Chondrocyte (in vitro differentiated cells): ENCODE measurements at places on chromosomes 1 and 21. TPM values are rescaled to one million over a fixed set of nuclear protein-coding genes. Genes with fewer than 3 reads are reported as not detected.

DNA sequence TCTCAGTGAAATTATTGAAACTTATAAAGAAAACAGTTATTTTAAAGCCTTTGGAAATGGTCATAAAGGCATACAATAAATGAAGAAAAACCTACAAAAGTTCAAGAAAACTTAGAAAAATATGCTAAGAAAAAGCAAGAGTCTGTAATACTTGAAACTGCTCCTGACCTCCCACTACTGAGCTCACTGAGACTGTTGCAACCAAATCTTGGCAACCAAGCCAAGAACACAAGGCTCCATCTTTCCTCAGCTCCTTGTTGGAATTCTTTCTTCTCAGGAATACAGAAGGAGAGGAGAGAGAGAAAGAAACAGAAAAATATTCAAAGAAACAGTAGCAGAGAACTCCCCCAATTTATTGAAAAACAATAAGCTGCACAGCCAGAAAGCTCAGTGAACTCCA, 160.5 kb downstream of the RASAL2 start:
- DNase-seq: no peak

DNA sequence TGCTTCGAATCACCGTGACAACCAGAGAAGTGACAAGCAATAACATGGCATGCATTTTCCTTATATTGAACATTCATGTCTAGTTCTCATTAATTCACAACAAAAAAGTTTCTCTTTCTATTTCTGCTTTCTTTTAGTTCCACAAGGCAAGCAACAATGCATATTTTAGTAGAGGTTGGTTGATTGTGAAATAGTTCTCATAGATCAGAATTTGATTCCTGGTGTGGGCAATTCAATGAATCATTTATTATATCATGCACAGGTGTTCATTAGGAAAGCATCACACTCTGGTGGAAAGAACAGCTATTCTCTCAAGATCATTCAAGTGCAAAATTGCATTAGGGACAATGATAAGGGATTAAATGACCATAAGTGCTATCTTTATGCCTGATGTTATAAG, 980.9 kb downstream of the BRINP3 start:
- no peak for DNase-seq

DNA sequence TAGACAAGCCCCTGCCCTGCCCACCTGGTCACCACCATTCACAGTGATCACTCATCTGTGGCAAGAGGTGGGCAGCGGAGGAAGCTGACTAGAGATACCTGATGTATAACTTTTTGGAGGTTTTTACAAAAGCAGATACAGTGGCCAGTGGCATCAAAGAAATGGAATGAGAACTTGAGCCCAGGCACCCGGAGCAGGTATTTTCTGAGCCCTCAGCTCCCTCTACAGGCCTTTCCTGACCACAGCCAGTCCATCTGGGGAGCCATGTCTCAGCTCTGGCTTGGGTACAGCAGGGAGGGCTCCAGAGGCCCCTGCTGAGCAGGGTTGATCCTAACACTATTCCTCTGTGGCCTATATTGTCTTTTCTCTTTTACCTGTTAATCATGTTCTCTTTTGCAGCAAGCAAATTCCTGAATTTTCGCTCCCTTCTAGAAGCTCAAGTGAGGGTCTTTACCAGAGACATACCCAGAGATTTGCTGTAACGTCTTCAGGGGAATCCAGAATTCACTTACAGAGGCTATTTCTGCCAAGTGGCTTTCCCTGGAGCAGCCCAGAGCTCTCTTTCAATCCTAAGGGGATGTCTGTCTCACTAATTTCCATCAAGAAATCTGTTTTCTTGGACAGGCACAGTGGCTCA, 27.3 kb downstream of the GPR157 start:
- DNase-seq: no peak

GRCh38 chr1:20740781-20741180, 8.3 kb upstream of the SH2D5 start:
- no peak for DNase-seq

DNA sequence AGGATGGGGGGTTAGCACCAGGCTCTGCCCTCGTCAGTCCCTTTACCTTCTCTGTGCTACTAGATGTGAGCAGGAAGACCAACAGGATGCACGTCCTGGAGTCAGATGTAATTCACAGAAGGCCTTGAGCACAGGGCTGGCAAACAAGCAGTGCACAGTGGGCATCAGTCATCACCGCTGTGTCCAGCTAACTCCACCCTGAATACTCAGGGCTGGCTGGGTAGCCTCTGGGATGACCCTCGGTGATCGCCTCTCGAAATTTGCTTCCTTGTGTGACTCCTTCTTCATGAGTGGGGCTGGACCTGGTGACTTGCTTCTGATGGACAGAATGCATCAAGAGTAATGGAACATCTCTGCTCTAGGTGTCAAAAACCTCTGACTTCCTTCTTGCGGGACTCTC, 92.2 kb upstream of the TMPRSS2 start:
- no peak for DNase-seq

DNA sequence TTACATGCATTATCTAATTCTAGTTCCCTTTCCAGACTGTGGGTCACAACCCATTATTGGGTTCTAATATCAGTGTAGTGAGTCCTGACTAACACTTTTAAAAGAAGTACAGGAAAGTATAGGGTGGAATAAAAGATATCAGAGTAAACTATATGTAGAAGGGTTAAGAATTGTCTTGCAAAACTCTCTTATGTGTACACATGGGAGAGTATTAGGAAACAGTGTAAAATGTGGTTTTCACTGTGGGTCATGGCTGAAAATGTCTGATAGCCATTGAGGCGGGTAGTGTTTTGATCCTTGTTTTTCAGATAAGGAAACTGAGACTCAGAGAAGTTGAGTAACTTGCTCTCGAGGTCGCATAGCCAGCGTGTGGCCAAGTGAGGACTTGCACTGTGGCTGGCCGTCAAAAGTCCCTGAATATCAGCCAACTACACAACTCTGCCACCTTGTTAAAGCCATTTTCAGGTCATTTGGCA, 18.5 kb upstream of the MTARC1 start:
- no peak for DNase-seq

DNA sequence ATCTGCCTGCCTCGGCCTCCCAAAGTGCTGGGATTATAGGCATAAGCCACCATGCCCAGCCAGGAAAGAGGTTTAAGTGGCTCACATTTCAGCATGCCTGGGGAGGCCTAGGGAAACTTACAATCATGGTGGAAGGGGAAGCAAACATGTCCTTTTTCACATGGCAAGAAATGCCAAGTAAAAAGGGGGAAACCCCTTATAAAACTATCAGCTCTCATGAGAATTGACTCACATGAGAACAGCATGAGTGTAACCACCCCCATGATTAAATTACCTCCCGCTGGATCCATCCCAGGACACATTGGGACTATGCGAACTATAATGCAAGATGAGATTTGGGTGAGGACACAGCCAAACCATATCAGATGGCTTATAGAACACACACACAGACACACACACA, 8.8 kb upstream of the KLHL12 start:
- DNase-seq: no peak

DNA sequence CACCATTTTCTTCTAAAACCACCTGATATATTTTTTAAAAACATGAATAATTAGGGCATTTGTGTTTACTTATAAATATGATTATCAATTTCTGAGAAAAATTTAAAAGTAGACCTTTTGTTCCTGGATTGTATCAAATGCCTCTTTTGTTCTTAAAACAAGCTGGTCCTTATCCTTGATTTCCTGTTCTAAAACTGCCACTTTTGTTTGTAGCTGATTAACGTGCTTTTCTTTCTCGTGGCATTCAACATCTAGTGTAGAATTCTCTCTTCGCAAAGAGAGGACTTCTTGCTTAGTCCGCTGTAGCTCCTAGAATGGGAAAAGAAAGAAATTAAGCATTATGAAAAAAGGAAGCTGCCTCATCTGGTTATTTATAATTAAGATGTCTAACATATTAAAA, 25.0 kb downstream of the SASS6 start:
- DNase-seq: no peak

- DNase-seq: no peak
Observed at GRCh38 chr21:17925000-17925610, 105.9 kb upstream of the C21orf91 start.

DNA sequence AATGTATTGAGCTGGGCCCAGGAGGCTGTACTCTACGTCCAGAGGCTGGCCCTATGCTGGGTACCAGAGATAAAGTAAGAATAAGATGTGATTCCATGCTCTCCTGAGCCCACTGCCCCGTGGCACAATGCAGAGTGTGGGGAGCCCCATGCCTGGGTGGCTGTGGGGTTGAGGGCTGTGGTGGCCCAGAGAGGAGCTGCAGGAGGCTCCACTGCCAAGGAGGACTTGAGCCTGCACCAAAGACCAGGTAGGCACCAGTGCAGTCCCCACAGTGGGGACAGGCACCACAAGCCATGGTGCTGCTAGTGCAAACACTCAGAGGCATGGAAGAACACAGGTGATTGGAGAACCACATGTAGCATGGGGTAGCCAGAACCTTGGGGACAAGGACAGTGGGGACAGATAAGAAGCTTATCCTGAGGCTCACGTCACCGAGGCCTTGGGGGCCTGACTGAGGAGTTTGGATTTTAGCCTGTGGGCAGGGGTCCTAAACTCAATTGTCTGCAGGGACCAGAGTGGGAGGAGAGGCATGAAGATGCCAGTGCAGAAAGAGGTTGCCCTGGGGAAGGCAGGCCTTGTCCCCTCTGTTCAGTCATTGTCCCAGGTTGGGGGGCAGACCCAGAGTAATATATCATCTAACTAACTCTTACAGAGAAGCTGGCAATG, 21.9 kb upstream of the EPS8L3 start:
- peak; percentile 60 for DNase-seq

DNA sequence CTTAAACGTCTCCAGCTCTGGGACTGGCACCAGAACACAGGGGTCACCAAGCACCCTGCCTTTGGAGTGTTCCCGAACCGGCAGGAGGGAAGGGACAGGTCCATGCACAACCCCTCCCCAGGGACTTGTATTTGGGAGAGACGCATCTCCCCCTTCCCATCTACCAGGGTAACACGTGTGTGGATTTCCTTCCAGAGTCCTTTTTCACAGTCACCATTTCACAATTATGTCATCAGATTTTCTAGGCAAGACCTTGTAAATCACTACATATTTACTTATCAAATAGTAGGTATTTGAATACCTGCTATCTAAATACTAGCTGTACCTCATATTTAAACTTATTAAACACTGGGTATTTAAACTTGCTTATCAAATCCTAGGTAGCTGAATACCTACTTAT, 57.4 kb upstream of the AJAP1 start:
- no peak for DNase-seq

DNA sequence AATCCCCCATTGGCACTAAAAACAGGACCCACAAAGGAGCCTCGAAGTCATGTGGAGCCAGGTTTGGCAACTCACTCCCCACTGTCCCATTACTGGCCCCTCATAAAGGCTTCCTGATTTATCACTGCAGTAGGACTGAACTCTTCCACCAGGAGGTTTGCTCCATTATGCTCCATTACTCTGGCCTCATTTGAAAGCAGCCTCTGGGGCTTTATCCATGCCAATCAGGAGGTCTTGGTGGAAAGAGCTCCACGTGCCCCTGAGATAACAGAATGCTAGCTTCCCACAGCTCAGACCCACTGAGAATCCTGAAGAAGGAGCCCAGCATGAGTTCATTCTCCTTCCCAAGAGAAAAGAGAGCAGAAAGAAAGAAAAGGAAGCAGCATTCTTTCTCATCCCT, 76.4 kb downstream of the HIVEP3 start:
- DNase-seq: no peak

- DNase-seq: no peak
Observed at GRCh38 chr1:97902067-97902466, 18.8 kb downstream of the DPYD start.

LPGAT1 gene
- 50.7 to 60.1 TPM (median 59.1 TPM) in 3 replicates for total RNA-seq

PCSK9 gene
- 0.41 to 0.60 TPM (median 0.53 TPM) in 3 replicates for total RNA-seq

PDIK1L gene
- total RNA-seq: 6.2 to 6.8 TPM (median 6.7 TPM) in 3 replicates

FNDC10 gene
- 23.3 to 32.6 TPM (median 24.8 TPM) in 3 replicates for total RNA-seq

OR2T11 gene
- not detected in 3 replicates for total RNA-seq

CCDC30 gene
- total RNA-seq: 1.3 to 3.2 TPM (median 2.8 TPM) in 3 replicates

BRDT gene
- total RNA-seq: not detected in 3 replicates

FAM78B gene
- total RNA-seq: 0.13 to 0.82 TPM (median 0.22 TPM) in 3 replicates
